ENCODE measurements at places on chromosomes 1 and 21. TPM values are rescaled to one million over a fixed set of nuclear protein-coding genes. Genes with fewer than 3 reads are reported as not detected.

DNA sequence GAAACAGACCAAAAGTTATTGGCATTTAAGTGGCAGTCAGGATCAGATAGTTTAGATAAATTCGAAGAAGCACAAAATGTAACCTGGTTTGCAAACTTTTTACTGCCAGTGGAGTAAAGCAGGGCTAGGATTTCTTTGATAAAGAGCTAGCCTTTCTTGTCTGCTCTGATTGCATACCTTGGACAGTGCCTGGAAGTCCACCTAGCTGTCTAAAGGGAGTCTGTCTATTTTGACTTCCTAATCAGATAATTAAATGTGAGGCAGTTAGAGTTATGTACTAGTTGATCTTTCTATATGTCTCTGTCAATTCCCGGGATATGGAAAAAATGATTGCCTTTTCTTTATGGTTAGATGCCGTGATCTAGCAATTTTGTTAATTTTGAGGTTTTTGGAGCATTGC is 4.1 kb downstream of the GPSM2 start:
- no peak for DNase-seq
- H3K36me3 ChIP-seq, result peaks cover 1% of the 10 kb centered on the region
- peaks cover 25% of the 10 kb centered on the region for H3K4me1 ChIP-seq
- peaks cover 9% of the 10 kb centered on the region for H3K27me3 ChIP-seq

C1orf185 gene
- not detected for total RNA-seq

NDUFS5 gene
- 162 TPM for total RNA-seq

NLRP3 gene
- 0.16 TPM for total RNA-seq

Data from activated CD4-positive, alpha-beta T cell treated with anti-CD3 and anti-CD28 coated beads, Interleukin-2, amount 10 ng/mL, durations not matched to agents 24 days and 14 days (primary cell).